Activated CD8-positive, alpha-beta T cell treated with anti-CD3 and anti-CD28 coated beads, Interleukin-2, amount 10 ng/mL, durations not matched to agents 7 days and 5 days (primary cell): ENCODE measurements at places on chromosomes 4 and X.

DNA sequence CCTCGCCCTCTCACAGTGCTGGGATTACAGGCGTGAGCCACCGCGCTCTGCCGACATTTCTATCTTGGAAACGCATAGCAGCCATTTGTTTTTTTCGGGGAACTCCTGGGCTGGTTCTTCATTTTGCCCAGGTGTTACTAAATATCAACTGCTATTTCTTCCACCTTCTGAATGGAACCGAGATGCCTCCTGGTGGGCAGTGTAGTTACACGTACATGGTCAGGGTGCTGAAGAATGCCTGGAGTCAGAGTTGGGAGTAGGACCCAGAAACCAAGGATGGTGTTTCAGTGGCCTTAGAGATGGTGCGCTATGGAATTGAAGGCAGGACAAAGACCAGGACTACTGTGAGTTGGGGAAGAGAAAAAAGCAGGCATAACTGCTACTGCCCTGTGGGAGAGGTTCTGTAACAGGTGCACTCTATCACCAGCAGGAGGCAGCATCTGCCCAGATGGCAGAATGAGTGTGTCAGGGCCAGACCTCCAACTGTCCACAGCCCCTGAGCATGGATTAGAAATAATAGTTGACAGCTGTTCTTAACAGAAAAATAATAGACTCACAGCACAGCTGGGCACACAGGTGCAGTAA is 81.7 kb downstream of the ZC4H2 start:
- DNase-seq, result peak; percentile 53

GRCh38 chr4:185666156-185666555 is 130.8 kb upstream of the PDLIM3 start:
- DNase-seq, result no peak

DNA sequence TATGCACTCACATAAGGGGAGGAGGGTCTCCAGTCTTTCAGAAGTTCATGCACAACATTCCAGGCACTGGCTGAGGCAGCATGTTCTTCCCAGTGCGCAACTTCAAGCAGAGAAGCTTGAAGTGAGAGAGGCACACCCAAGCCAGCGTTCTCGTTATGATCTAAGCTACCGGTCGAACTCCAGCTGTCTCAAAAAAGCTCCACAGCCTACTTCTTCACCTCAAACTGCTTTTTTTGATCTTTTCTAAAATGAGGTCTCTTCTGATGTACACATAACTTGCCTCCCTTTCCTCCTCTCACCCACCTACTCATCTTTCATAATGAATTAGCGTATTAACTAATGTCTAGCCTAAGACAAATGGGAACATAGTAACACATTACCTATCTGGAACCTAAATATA is 25.3 kb downstream of the GPC4 start:
- DNase-seq, result no peak

GRCh38 chrX:3527811-3528210 is 181.4 kb upstream of the MXRA5 start:
- DNase-seq, result no peak

DNA sequence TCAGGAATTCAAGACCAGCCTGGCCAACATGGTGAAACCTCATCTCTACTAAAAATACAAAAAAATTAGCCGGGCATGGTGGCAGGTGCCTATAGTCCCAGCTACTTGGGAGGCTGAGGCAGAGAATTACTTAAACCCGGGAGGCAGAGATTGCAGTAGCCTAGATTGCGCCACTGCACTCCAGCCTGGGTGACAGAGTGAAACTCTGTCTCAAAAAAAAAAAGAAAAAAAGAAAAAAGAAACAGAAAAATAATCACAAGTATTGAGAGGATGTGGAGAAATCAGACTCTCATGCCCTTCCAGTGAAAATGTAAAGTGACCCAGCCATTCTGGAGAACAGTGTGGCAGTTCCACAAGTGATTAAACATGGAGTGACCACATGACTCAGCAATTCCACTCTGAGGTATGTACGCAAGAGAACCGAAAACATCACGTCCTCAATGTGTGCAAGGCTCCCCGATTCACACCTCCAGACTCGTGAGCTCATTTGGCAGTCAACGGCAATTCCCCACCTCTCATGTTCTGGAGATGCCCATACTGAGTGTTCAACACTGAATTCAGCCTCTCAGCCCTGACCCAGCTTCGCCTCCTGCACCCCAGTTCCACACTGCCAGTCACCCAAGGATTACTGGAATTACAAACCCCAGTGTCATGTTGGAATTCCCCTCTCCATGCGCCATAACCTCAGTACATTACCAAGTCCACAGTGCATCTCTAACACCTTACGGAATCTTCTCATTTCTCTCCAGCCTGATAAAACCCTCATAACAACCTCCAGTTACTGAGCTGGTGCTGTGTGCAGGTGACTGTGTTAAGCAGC is 21.1 kb downstream of the ACOX3 start:
- DNase-seq, result peak; percentile 29

GRCh38 chr4:122873146-122873545 is 46.5 kb downstream of the FGF2 start:
- DNase-seq, result no peak

DNA sequence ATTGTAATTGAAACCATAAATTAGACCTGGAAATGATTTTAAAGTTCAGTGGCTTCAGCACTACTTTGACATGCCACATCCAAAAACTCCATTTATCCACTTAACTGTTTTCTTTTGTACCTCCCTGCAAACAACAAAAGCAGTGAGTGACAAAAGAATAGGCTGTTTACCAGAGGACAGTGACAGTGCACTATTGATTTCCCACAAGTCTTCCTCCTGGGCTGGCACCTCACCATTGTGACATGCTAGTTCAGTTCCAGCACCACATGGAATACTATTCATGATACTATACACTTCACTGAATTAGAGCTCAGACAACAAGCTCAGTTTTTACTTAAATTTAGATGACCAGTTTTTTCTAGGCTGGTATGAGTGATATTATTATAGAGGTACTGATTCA is 29.3 kb downstream of the MOSPD2 start:
- DNase-seq, result no peak

DNA sequence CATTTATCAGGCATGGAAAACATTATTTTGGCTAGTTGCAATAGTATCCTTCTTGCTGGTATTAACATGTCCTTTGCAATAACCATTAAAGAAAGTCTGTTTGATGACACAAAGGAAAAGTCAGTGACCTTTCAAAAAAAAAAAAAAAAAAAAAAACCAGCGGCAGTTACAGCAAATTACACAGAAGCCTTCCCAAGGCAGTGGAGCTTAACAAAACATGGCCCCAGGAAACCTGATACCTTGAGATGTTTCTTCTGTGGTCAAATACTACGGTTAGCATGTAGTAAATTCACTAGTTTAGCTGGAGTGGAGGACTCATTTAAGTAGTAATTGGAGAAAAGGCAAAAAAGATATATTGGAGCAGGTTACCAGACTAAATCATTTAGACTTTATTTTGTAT is 359.1 kb downstream of the DACH2 start:
- DNase-seq, result no peak

DNA sequence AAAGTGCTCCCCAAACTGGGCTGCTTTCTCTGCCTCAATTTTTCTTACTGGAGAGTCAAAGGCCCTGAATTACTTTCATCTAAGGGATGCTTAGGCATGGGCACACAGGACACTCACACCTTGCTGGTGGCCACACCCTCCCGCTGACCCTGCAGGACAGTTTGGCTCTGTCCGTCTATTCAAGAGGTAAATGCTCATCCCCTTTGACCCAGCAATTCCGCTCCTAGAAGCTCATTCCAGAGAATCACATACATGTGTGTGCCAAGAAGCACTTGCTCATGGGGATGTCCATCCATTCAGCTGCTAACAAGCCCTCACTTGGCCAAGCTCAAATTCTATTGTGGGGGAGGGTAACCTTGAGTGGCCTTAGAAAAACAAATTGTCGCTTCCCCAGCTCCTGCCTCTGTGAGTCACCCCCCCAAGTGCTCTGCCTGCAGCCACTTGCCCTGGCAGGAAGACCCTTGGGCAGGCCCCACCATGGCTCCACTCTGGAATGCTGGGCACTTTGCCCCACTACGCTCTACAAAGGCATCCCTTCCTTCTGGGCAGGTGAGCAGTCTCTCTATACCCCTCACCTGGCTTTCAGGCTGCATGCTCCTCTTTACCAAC is 54.5 kb downstream of the HTRA3 start:
- DNase-seq, result no peak

- DNase-seq, result no peak
These were observed 4.5 kb downstream of the CFAP299 start for GRCh38 chr4:80340036-80340435.

- no peak for DNase-seq
These were observed 54.5 kb upstream of the GRIA2 start for GRCh38 chr4:157165935-157166610.

GRCh38 chrX:115531818-115532403 is 29.1 kb upstream of the PLS3 start:
- DNase-seq, result no peak

GRCh38 chr4:94408549-94409374 is 43.0 kb upstream of the PDLIM5 start:
- no peak for DNase-seq

- DNase-seq, result no peak
These were observed 26.1 kb upstream of the EXOC1L start for GRCh38 chr4:55793479-55793878.

GRCh38 chrX:87727620-87728019 is 210.0 kb downstream of the KLHL4 start:
- DNase-seq, result no peak

DNA sequence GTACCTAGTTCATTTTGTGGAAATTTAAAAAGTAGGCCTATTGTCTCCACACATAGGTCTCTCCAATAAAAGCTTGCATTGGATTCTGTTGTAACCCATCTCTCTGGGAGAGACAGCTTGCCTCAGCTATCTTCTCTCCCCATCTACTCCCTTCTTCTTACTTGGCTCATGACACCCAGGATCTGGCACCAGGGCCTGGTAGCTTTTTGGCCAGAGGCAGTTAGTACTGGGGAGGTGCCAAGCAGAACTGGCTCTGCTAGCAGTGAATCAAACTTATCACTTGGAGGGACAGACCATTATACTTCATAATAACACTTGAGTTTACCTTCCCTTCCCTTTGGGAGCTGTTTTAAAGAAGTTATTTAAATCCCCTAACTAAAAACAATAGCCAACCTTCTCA is 31.8 kb downstream of the PLAC1 start:
- no peak for DNase-seq

DNA sequence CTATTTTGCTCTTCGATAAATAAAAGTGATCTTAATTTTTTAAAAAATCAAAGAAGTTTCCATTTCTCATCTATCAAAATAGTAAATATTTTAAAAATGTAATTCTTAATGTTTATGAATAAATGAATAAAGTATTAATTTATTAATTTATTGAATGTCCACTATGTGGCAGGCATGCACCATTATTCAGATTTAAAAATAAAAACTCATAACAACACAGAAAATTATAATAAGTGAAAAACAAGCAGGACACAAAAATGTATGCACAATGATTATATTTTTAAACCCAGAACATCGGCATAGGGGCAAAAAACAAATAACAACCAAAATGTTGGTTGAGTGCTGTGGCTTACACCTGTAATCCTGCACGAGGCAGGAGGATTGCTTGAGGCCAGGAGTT is 5.3 kb upstream of the PYURF start:
- no peak for DNase-seq

- no peak for DNase-seq
These were observed 15.4 kb downstream of the NHS start for GRCh38 chrX:17390419-17390850.

DNA sequence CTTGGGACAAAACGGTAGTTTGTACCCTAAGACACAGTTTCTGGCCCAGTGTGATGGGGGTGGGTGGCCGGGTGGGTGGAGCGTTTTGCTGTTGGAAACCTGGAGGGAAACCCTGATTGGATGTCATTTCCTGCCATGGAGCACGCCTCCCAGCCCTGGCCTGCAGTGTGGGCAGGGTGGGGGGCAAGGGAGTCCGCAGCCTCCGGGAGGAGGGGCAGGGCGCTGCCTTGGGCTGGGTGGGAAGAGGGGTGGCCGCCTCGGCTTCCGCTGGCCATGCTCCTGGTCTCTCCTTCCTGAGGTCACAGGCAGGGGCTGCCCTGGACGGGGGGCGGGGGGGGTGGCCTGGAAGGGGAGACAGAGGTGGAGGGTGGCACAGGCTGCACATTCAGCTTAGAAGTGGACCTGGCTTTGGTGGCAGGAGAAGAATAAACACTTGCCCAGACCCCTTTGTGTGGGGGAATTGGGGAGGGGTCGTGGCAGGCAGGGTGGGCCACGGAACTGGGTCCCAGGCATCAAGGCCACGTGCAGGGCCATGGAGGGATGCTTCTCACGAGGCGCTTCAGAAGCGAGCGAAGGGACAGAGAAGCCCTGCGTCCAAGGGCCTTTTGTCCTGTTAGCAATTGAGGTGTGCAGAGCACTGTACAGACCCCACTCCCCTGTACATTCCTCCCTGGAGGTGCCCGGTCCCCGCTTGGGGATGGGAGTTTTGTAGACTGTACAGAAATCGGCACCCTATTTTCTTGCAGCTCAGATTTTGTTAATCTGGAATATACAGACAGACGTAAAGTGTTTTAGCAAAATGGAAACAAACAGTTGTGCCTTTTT is 6.2 kb downstream of the NAT8L start:
- no peak for DNase-seq

DNA sequence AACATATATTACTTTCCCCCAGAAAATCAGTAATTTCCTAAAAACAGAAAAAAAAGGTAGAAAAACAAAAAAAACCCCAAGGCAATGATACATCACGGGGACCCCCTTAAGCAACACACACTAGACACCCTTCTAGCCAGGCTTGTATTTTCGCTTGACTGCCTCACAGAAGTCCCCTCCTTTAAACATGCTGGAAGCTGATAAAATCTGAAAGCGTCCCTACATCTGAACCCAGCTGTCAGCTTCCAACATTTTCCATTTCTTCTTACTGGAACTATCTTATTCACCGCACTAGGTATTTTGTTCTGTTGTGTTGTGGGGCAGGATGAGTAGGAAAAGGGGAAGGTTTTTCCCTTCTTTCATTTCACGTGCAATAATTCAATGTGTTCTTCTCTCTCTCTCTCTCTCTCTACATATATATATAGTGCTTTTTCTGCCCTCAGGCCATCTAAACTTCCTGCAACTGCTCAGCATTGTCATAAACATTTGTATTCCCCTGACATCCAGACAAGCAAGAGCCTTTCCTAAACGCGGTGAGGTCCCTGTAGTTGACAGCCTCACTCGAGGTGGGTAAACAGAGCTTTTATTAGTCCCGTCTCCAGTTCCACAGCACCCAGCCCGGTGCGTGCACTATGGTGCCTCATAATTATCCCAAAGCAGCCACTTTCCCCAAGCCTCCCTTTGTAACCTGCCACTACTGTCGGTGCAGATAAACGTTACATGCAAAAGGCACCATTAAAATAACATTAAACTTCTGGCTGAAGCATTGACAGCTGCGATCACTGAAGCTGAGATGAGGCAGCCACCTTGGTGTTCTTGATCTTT is 82.5 kb downstream of the GATB start:
- no peak for DNase-seq

DNA sequence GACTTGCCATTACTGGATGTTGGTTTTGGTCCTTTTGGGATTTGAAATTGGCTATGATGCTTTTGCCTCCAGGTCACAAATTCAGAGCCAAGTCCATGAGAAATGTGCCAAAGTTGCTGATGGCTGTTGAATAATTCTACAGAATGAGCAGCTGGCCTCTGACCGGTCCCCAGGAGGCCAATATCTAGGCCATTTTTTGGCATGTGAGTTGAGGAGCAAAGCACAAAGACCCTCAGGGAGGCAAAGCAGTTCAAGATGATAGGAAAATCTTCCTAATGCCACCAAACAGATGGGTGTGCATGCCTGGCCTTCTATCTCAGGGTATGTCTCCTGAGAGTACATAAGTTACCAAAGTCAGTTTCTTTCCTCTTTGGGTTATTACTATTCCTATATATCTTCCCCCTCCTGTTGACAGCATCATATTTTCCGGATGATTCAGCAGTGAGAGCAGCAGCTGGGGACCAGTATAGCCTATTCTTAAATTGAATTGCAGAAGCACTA is 44.4 kb downstream of the SEL1L3 start:
- no peak for DNase-seq

GRCh38 chrX:16838202-16839066 is 31.7 kb downstream of the RBBP7 start:
- no peak for DNase-seq
